Retinal pigment epithelial cell (primary cell): ENCODE measurements at places on chromosomes 13 and 19.

DNA sequence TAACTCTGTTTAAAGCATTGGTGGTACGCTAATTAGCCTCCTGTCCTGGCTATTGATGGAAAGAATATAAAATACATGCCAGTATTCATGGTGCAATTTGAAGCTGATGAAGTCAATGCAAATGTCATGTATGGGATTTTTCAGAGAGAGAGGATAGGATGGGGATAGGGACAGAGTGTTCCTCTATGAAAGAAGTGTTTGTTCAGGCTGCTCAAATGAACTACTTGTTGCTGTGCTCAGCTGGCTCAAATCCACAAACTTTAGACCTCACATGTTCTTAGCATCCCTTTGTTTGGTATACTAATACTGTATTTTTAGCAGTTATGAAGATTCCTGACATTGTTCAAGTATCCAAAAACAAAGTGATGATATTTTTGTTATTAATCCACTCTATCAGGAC, 116.5 kb downstream of the SLITRK1 start:
- no peak for DNase-seq

DNA sequence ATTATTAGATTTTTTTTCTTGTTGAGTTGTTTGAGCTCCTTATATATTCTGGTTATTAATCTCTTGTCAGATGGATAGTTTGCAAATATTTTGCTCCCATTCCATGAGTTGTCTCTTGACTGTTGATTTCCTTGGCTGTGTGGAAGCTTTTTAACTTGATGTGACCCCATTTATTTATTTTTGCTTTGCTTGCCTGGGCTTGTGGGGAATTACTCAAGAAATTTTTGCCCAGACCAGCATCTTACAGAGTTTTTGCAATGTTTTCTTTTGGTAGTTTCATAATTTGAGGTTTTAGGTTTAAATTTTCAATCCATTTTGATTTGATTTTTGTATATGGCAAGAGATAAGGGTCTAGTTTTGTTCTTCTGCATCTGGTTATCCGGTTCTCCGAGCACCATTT, 124.7 kb downstream of the PCCA start:
- DNase-seq: no peak

GRCh38 chr13:32553720-32554119, 15.1 kb upstream of the N4BP2L2 start:
- no peak for DNase-seq

DNA sequence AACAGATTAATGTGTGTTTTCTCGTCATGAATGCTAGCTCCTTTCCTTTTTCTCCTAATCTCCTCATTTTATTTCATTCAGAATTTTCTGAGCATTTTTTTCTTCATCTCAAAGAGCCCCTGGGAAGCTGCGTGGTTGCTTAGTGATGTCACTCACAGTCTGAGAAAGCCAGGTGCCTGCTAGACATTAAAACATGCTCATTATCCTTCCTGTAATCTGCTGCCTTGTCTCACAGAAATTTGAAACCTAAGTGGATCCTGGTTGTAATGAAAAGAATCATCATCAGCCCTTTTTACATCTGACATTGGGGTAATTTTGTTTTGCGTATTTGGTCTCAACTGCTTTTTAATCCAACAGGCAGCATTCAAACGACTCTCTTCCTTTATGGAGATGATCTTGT, 108.2 kb upstream of the RNF113B start:
- DNase-seq: peak; percentile 23

GRCh38 chr19:10105509-10106099, 558 bp upstream of the PPAN start:
- DNase-seq: no peak

GRCh38 chr19:17185590-17185989, 29.6 kb upstream of the USE1 start:
- DNase-seq: no peak
